ENCODE measurements at places on chromosomes 3 and 15.
A peak's percentile ranks its signal among the peaks of the same experiment; 100 is the strongest.

DNA sequence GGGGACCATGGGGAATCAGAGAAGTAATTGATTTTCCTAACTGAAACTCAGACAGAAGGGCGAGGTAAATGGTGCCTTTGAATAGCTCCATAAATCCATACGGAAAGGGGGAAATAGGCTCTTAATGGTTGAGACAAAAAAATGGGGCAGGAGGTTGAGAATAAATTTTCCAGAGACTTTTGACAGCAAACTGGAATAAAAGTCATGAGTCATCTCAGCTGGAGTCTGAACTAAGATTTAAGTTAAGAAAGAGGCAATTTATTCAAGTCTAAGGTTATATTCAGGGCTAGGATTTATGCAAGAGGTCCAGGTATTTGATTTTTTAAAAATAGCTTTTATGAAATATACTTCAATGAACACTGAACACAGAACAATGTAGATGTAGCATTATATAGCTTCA lies 238.7 kb upstream of the RORA start:
- no peak for DNase-seq
- H3K27me3 ChIP-seq, result no peaks in the 10 kb centered on the region
- no peak overlapping the region for H3K4me3 ChIP-seq
- H3K4me1 ChIP-seq, result no peaks in the 10 kb centered on the region

GRCh38 chr3:50341537-50341936 lies 901 bp upstream of the RASSF1 start:
- no peaks in the 10 kb centered on the region for H3K27me3 ChIP-seq
- H3K4me3 ChIP-seq, result no peak overlapping the region
- no peak for DNase-seq
- H3K27ac ChIP-seq, result peak overlapping the region; percentile 98
- peaks cover 12% of the 10 kb centered on the region for H3K4me1 ChIP-seq
- no peaks in the 10 kb centered on the region for H3K36me3 ChIP-seq

DNA sequence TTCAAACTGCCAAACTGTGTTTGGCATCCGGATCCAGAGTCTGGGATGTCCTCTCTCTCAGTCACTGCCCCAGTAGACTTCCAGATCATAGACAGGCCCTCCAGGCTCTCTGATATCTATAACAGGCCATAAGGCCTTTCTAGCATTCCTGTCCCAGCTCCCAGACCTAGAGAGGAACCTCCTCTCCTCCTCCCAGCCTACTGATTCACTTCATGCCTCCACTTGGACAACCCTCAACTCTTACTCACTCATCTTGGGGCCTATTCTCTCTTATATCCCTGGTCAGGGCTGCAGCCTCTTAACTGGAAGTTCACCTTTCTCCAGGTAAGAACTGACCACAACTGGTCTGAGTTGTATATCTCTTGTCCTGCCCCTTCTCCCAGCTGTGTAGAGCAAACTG lies 253.7 kb upstream of the TRIM42 start:
- H3K4me3 ChIP-seq, result no peak overlapping the region
- no peak for DNase-seq
- H3K4me1 ChIP-seq, result no peaks in the 10 kb centered on the region
- H3K27ac ChIP-seq, result no peak overlapping the region

DNA sequence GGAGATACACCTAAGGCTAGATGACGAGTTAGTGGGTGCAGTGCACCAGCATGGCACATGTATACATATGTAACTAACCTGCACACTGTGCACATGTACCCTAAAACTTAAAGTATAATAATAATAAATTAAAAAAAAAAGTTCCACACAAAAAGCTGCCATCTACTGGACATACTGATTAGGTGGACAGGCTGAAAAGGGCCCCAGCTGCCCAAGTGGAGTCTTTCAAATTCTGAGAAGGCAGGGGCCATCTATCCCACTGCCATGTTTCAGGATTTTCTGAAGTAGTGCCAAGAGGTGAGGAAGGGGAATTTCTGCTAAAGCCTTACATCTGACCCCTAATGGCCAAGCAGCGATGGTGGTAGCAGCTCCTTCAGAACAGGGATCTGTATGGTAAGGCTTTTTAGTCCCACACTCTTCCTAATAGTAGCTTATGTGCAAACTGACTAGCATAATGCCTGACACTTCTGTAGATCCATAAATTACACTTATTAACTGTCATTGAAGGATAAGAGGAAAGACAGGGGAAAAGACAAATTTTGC lies 7.7 kb downstream of the FSTL1 start:
- H3K4me3 ChIP-seq, result no peak overlapping the region
- H3K36me3 ChIP-seq, result no peaks in the 10 kb centered on the region
- peak overlapping the region; percentile 48 for H3K27ac ChIP-seq
- no peak for DNase-seq

DNA sequence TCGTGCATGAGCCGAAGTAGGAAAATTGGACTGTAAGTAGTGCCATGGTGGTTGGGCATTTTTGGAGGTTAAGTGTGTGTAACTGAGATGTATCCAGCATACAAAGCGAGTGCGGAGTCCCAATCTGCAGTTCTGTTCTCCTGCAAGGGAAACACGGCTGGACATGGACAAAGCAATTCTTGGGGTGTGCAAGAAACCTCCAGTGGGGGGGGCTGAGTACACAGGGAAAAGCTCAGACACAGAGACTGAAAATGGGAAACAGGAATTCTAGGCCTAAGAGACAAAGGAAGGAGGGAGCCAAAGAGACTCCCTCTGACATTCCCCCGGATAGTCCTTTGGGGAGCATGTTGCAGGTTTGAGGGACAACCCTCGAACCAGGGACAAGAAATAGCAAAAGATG lies 83.2 kb upstream of the PLSCR4 start:
- no peaks in the 10 kb centered on the region for H3K4me1 ChIP-seq
- no peak for DNase-seq
- H3K27ac ChIP-seq, result no peak overlapping the region

DNA sequence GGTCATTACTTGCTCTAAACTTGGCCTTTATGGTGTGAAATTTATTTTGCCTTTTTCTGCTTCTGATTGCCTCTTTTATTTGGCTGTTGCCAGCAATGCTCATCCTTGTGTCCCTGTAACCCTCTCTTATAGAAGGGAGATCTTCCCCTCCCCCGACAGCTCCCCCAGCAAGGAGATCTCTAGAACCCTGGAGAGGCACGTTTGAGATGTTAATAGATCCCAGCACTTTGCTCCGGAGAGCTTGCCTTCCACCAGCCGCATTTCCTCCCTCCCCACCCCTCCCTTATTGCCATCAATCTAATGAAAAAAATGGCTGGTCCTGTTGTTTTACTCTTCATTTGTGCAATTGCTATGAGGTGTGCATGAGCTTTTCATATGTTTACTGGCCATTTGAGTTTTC lies 18.2 kb downstream of the TRIM71 start:
- no peak for DNase-seq
- H3K36me3 ChIP-seq, result no peaks in the 10 kb centered on the region
- H3K27ac ChIP-seq, result no peak overlapping the region
- H3K4me1 ChIP-seq, result no peaks in the 10 kb centered on the region
- H3K27me3 ChIP-seq, result peaks cover 11% of the 10 kb centered on the region

GRCh38 chr3:72407766-72408165 lies 440.5 kb downstream of the SHQ1 start:
- no peak for DNase-seq
- H3K27me3 ChIP-seq, result no peaks in the 10 kb centered on the region
- H3K36me3 ChIP-seq, result no peaks in the 10 kb centered on the region
- no peak overlapping the region for H3K27ac ChIP-seq
- H3K4me3 ChIP-seq, result no peak overlapping the region

GRCh38 chr3:113185194-113185835 lies 26.0 kb upstream of the BOC start:
- no peak for DNase-seq
- no peaks in the 10 kb centered on the region for H3K4me1 ChIP-seq

DNA sequence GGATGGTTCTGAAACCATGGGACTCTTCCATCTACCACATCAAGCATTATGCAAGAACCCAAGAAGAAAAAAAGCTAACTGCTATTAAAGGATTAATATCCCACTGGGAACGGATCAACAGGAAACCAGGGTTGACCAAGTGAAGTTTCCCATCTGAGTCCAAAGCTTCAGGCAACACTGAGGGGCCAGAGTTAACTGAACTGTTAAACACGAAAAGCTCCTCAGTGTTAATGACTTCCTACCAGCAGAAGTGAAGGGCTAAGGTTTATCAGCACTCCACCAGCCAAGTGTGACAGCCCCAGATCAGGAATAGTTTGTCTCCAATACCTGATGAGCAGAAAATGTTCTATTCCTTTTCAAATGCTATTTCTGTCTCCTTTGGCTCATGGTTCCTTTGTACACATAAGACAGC lies 36.7 kb downstream of the PTPN9 start:
- H3K36me3 ChIP-seq, result no peaks in the 10 kb centered on the region
- H3K4me1 ChIP-seq, result peaks cover 34% of the 10 kb centered on the region
- peak overlapping the region; percentile 62 for H3K27ac ChIP-seq
- no peak for DNase-seq

DNA sequence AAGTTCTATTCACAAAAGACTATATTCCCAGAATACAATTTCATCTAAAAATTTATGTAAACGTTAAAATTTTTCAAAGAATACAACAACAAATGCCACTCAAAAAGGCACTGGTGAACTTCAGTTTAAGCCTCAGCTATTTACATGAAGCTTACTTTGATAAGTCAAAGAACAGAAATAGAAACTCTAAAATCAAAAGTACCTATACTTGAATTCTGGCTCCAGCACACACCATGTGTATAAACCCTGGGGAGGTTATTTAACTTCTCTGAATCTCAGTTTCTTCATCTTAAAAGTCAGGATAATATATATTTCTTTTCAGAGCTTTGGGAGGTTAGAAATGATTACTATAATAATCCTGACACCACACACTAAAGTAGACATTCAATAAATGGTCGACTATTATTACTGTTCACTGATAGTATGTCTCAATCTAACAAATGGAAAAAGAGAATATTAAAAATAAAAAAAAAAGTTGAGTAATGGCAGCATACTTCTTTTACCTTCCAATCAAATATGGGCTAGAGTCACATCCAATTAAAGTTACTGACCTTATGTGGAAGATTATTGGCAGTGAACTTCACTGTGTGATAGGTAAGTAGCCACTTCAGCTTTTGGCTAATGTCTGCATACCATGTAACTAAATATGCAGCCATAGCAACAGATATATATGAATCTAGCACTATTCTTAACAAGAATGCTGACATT lies 248.4 kb downstream of the ISL2 start:
- H3K4me3 ChIP-seq, result no peak overlapping the region
- H3K4me1 ChIP-seq, result peaks cover 4% of the 10 kb centered on the region
- H3K27me3 ChIP-seq, result no peaks in the 10 kb centered on the region
- no peak overlapping the region for H3K27ac ChIP-seq

GRCh38 chr3:120102232-120102631 lies 8.0 kb upstream of the GSK3B start:
- no peak for DNase-seq
- no peak overlapping the region for H3K4me3 ChIP-seq
- H3K27ac ChIP-seq, result no peak overlapping the region
- no peaks in the 10 kb centered on the region for H3K4me1 ChIP-seq

GRCh38 chr3:58388550-58389091 lies 45.0 kb downstream of the PDHB start:
- peak overlapping the region; percentile 64 for H3K27ac ChIP-seq
- peaks cover 29% of the 10 kb centered on the region for H3K4me1 ChIP-seq
- no peak for DNase-seq
- H3K27me3 ChIP-seq, result no peaks in the 10 kb centered on the region
- no peak overlapping the region for H3K4me3 ChIP-seq
- H3K36me3 ChIP-seq, result no peaks in the 10 kb centered on the region

DNA sequence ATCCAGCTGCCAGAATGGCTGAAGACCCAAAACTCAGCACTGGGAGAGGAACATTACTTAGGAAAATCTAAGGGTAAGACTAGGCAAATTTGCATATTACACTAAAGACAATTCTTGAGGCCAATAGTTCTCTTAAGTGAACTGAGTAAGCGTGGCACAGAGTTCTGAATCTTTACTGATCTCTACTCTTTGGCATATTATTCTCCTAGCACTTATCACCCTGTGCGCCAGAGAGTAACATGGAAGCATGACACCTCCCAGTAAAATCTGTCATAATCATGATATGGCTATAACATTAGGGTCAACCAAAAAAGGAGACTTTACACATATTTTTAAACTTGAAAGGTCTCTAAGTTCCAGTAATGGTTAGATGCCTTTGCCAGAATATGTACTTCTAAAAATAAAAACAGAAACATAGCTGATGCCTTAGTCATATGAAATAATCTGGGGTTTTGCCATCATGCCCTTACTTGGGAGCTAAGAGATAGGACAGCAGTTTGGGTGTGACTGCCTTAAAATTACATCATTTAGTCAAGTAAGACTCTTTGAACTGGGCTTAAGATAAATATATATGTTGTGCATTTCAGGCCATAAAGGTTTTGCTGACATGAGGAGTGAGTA lies 290.5 kb downstream of the PLCL2 start:
- no peaks in the 10 kb centered on the region for H3K4me1 ChIP-seq
- no peak for DNase-seq
- no peak overlapping the region for H3K27ac ChIP-seq
- no peaks in the 10 kb centered on the region for H3K36me3 ChIP-seq
- H3K27me3 ChIP-seq, result no peaks in the 10 kb centered on the region
- H3K4me3 ChIP-seq, result no peak overlapping the region

DNA sequence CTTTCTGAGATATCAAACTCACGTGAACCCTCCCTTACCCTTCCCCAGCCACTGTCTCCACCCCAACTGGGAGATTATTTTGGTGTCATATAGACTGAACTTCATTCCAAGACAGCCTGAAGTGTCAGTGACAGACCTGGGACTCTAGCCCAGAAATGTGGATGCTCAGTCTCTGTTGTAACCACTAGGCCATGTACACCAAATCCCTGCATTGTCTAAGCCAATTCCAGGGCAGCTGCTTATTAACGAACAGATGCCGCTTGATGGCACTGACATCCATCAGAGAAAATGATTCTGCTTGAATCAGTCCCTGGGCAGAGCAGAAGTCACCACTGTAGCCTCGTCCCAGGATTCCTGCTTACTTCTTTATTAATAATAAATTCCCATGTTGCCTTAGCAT lies 305.5 kb downstream of the GRM7 start:
- no peak for DNase-seq
- H3K4me1 ChIP-seq, result no peaks in the 10 kb centered on the region
- H3K27ac ChIP-seq, result no peak overlapping the region
- H3K36me3 ChIP-seq, result no peaks in the 10 kb centered on the region
- no peak overlapping the region for H3K4me3 ChIP-seq

DNA sequence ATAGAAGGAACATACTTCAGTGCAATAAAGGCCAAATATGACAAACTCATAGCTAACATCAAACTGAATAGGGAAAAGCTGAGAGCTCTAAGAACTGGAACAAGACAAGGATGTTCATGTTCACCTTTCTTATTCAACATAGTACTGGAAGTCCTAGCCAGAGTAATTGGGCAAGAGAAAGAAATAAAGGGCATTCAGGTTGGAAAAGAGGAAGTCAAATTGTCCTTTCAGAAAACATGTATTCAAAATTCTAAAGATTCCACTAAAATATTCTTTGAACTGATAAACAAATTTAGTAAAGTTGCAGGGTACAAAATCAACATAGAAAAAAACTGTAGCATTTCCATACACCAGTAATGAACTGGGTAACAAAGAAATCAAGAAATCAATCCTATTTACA lies 12.2 kb upstream of the ZNF197 start:
- no peaks in the 10 kb centered on the region for H3K27me3 ChIP-seq
- no peak overlapping the region for H3K4me3 ChIP-seq
- H3K36me3 ChIP-seq, result peaks cover 7% of the 10 kb centered on the region

- H3K27ac ChIP-seq, result peak overlapping the region; percentile 8
- no peaks in the 10 kb centered on the region for H3K36me3 ChIP-seq
- H3K27me3 ChIP-seq, result no peaks in the 10 kb centered on the region
These were observed 35.5 kb downstream of the TMEM212 start for GRCh38 chr3:171878461-171879225.

- H3K36me3 ChIP-seq, result no peaks in the 10 kb centered on the region
- no peak overlapping the region for H3K27ac ChIP-seq
- H3K4me1 ChIP-seq, result no peaks in the 10 kb centered on the region
- no peaks in the 10 kb centered on the region for H3K27me3 ChIP-seq
These were observed 72.8 kb upstream of the MYO5C start for GRCh38 chr15:52368402-52368801.
